ENCODE measurements at places on chromosomes 6 and 20.

GRCh38 chr20:60627751-60628565, 624.1 kb upstream of the CDH4 start:
- no peak for DNase-seq

GRCh38 chr6:144066741-144067484, 28.5 kb downstream of the SF3B5 start:
- no peak for DNase-seq

- DNase-seq = no peak
Measured at GRCh38 chr6:109671733-109672132, 19.3 kb downstream of the AK9 start.

GRCh38 chr20:41563087-41563486, 55.1 kb downstream of the CHD6 start:
- DNase-seq = no peak

DNA sequence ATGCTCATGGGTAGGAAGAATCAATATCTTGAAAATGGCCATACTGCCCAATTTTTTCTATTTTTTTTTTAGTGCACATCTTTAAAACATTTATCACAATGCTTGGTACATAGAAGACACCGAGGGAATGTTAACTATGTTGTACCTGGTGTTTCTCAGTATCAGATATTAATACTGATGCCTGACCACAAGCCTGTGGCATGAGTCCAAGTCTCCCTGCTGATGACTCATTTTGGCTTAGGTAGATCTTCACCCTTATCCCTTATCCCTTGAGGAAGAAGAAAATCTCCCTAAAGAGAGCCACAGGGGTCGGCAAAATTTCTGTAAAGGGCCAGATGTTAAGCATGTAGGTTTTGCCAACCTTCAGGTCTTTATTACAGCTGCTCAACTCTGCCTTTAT, 14.5 kb downstream of the CD109 start:
- DNase-seq = no peak

DNA sequence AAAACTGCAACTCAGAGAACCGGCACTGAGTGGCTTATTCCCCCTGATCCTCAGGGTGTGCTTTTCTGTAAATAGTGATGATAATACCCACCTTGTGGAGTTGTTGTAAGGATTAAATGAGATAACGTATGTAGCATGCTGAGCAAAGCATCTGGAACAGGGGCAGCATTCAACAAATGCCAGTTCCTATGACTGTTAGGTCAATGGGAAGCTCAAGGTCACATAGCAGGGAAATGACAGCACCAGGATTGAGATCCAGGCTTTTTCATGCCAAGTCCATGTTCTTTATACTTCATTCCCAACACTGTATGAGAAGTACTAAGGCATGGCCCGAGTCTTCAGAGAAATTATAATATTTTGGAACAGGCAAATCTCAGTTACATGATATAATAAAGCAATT, 5.1 kb downstream of the RCAN2 start:
- no peak for DNase-seq

DNA sequence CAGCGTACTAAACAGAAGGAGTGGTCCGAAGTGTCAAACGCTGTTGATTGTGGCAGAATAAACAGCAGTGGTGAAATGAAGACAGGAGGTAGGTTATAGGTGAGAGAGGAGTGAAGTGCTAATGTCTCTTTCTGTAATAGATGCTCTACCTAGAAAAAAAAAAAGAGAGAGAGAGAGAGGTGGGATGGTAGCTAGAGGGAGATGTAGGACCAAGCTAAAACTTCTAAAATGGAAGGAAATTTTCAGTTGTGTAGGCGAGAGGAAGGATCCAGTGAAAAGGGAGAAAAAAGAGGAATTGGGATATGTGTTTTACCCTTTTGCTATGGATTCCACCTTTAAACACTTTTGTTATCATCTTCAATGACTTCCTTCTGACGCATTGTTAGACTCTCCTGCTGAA, 126.5 kb upstream of the BMP2 start:
- no peak for DNase-seq

GRCh38 chr6:128560966-128561365, 40.6 kb upstream of the PTPRK start:
- no peak for DNase-seq
